ENCODE measurements at places on chromosomes 4 and X.

DNA sequence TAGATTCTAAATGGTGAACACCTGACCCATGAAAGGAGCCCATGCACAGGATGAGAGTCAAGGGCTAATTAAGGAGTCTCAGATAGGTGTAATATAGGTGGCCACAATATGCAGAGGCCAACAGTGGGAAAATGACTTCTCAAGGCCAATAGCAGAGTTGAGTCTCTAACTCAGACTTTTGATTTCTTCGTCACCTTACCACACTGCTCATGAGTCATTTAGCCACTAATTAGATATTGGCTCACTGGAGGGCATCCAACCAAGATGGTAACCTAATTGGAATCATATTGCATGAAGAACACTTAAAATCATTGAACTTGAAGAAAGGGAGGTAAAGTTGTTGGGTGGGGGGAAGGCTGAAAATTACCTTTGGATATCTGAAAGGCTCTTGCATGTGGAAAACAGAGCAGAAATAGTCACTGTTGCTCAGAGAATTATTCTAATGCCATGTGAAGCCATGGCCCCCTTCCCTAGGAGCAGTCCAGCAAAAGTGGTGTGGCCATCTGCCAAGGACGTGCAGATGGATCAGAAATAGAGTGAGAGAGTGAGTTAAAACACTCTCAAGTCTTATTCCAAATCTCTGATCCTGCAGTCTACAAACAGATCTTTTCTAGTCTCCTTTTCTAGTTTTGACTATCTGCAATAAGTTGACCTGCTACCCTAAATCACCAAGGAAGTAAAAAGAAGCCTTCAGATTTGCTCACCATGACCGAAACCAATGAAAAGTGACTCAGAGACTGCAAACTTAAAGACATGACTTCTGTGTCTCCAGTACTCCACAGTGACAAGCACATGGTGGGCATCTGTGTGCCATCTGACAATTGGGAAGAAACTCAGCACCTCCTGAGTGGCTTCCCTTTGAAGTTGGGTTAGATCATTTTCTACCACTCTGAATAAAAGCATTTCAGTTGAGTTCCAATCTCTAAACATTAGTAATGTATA lies 93.9 kb upstream of the C1QTNF7 start:
- DNase-seq: no peak

DNA sequence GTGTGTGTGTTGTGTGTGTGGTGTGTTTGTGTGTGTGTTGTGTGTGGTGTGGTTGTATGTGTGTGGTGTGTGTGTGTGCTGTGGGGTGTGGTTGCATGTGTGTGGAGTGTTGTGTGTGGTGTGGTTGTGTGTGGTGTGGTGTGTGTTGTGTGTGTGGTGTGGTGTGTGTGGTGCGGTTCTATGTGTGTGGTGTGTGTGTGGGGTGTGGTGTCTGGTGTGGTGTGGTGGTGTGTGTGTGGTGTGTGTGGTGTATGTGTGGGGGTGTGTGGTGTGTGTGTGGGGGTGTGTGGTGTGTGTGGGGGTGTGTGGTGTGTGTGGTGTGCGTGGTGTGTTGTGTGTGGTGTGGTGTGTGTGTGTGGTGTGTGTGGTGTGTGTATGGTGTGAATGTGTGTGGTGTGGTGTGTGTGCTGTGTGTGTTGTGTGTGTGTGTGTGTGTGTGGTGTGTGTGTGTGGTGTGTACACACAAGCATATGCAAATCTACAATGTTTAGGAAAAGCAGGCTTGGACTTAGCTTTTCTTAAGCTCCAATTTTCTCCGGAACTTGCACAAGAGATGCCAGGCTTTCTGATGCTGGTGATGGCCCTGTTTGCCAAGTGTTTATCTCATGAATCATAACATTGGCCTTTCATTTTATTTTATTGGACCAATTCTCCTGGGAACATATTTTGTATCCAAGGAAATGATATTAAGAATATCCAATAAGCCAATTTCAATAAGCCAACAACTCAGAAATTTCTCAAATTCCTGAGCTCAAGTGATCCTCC lies 148.7 kb downstream of the SPATA18 start:
- no peak for DNase-seq

DNA sequence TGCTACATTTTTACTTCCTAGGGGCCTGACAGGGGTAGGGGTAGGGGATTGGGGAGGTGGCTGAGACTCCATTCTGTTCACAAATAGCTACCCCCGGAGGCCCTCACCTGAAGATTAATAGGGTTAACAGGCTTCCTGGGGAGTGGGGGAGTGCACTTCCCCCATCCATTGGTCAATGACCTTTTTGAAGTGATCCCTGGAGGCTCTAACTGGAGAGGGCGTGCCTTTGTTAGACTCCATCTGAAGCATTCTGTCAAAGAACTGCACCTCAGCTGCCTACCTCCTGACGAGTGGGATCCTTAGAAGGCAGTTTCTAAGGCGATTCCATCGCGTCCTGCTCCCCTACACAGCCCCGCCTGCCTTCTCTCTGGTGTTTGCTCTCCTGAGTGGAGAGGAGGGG lies 10.0 kb upstream of the MTM1 start:
- no peak for DNase-seq

DNA sequence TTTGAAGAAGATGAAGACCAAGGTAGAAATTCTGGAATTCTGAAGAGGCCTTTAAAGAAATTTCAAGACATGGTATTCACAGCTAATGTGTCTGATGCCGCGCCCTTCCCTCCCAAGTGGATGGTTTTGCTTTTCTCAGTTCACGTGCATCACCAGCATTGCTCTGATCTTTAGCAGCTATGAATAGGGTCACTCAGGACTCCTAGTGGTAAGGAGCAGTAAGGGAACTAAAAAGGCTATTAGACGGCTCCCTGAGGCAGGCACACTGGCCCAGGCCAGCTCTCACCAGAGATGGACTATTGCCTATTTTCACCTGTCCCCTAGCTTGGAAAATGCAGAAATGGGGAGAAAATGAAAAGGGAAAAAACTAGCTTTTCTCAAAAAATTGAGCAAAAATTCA lies 447.5 kb upstream of the RASGEF1B start:
- DNase-seq: no peak

GRCh38 chr4:107187091-107187490 lies 151.0 kb upstream of the DKK2 start:
- no peak for DNase-seq

- peak; percentile 9 for DNase-seq
Observed at GRCh38 chr4:15232366-15233263, 195.2 kb upstream of the C1QTNF7 start.

GRCh38 chrX:153831429-153832150 lies 1.2 kb upstream of the PDZD4 start:
- no peak for DNase-seq

DNA sequence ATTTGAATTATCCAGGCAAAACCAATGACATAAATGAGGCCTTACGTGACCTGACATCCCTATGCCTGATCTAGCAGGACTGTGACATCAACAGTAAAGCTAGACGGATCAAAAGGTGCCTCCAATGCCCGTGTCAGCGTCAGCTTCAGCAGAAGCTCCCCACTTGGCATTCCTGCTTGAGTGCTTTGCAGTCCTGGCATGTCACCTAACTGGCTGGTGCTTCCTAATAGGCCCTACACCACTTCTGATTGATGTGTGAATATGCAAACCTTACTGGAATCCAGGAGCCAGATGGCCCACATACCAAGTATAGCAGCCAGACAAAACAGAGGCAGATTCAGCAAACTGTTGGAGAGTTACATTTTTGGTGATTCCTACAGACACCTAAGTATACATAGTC lies 224.2 kb downstream of the DMD start:
- DNase-seq: no peak

DNA sequence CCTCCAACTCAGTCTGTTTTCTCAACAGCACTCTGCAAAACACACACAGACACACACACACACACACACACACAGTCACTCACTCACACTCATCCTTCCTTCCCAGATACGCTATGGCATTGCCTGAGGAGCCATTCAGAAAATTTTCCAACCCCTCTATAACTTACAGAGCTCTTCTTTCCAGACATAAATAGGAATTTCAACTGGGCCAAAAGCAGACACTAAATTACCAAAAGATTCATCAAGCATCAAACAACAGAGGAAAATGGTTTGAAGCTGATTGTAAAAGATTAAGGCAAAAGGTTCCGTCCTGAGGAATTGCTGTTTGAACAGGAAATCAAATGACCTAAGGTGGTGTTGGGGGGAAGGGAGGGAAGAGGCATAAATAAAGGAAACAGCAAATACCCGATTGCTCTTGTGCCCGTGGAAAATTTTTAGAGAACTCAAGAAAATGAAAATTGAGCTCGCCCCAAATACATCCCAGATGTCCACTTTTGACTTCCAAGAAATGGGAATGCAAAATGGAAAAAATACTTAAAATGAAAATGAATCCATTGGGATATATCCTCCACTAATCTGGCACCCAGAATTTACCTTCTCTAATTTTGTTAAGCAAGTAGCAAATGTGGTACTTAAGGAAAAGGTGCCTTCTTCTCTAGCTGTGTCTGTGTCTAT lies 183.6 kb downstream of the QDPR start:
- DNase-seq: no peak

DNA sequence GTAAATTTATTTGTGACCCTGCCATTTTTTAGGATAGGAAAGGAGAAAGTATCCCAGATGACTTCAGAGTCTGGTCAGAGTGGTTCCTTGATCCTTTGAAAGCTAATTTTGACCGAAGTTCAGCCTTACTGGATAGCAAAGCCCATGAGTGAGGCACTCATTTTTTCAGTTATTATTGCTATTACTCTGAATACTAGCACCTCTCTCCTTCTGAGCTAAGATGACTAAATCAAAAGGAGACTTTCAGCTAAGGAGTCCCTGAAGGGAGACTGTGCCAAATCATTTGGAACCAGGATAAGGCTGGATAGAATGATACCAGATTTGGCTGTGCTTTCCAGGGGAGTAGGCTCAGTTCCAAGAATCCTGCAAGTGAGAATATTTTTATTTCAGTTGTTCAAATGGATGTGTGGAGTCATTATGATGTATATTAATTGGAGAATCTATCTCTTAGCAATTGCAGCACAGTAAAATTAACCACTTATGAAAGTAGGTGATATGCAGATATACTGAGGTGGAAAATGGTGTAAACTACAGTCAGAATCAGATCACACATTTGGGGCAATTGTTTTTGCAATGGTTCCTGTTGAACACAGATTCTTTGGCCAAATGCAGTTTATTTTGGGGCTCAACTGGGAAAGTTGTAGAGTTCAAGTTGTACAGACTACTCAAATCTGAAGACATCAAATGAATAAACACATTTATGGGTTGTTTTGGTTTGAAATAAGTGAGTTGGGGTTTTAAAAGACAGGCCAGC lies 1.2 kb downstream of the P2RY10 start:
- DNase-seq: no peak

GRCh38 chrX:154840856-154841255 lies 6.4 kb upstream of the SMIM9 start:
- peak; percentile 2 for DNase-seq

- DNase-seq: no peak
Observed at GRCh38 chr4:147879676-147880075, 147.8 kb downstream of the ARHGAP10 start.

GRCh38 chr4:106334741-106335470 lies 18.6 kb downstream of the AIMP1 start:
- DNase-seq: no peak

- DNase-seq: peak; percentile 70
Observed at GRCh38 chrX:22081475-22082092, 49.5 kb downstream of the PHEX start.

DNA sequence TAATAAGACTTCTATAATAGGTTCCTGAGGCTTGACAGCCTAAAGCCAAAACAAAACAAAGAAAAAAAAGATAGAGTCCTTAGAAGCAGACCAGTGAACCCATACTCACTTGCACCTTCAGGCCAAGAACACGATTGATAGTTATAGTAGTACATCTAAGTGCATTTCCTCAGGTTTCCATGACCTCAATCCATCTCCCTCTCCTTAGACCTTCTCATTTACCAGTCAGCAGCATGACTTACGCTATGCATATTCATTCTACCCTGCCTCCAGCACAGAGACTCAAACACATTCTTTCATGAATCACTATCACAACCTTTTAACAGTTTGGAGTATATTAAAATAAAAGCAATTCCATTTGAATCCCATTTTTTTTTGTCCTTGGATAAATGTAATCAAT lies 855.6 kb downstream of the CCSER1 start:
- no peak for DNase-seq

- DNase-seq: no peak
Observed at GRCh38 chr4:48212165-48212564, 57.5 kb downstream of the TEC start.

DNA sequence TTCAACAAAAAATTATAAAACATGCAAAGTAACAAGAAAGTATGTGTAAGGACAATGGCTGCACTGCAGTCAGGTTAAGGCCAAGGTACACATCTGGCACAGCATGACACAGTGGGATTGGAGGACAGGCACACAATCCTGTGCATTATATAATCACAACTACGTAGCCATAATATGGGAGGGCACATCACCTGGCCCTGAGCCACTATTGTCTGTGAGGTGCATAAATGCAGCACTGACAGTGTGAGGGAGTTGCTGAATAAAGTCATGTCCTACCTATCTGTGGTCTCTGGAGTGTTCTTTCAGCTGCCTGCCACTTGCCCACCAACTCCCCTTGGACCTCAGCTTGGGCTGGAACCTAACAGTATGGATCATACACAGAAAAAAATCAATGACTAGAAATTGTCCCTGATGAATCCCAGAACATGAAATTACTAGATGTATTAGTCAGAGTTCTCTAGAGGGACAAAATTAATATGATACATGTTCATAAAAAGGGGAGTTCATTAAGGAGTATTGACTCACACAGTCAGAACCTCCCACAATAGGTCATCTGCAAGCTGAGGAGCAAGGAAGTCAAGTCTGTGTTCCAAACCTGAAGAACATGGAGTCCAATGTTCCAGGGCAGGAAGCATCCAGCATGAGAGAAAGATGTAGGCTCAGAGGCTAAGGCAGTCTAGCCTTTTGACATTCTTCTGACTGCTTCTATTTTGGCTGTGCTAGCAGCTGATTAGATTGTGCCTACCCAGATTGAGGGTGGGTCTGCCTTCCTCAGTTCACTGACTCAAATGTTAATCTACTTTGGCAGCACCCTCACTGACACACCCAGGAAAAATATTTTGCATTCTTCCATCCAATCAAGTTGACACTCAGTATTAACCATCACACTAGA lies 46.4 kb upstream of the KCTD8 start:
- DNase-seq: no peak

DNA sequence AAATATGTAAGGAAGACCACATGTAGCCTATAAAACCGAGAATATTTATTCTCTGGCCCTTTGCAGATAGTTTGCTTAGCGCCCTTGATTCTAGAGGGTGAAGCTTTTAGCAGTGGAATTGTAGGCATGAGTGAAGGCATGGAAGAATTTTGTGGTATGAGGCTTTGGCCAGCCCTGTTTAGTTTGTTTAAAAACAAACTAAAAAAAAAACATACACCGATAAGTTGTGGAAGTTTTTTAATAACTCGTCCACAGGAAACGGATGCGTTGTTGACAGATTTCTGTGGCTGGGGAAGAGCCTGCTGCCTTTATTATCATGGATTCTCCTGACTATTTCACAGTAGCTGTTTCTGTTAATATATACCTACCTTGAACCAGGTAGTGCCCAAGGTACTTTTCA lies 194.7 kb upstream of the LNX1 start:
- no peak for DNase-seq

GRCh38 chr4:47484168-47484567 lies 907 bp upstream of the ATP10D start:
- no peak for DNase-seq
